ENCODE measurements at places on chromosomes 16 and 17. TPM values are rescaled to one million over a fixed set of nuclear protein-coding genes. Genes with fewer than 3 reads are reported as not detected.

The MT1X gene
- total RNA-seq = 177 TPM

The ALOX12B gene
- total RNA-seq = 0.67 TPM

The SLFN14 gene
- not detected for total RNA-seq

The FOXL1 gene
- 1.7 TPM for total RNA-seq

The TBC1D3C gene
- total RNA-seq = not detected

The KLHL36 gene
- 17.0 TPM for total RNA-seq

The TBC1D3H gene
- not detected for total RNA-seq

The CACNG5 gene
- not detected for total RNA-seq

The DPEP2 gene
- total RNA-seq = not detected

The IL21R gene
- not detected for total RNA-seq

The PROCA1 gene
- total RNA-seq = 2.0 TPM

The ZSCAN10 gene
- not detected for total RNA-seq

The CIITA gene
- not detected for total RNA-seq
